ENCODE measurements at places on chromosomes 6 and 20.
A peak's percentile ranks its signal among the peaks of the same experiment; 100 is the strongest.

DNA sequence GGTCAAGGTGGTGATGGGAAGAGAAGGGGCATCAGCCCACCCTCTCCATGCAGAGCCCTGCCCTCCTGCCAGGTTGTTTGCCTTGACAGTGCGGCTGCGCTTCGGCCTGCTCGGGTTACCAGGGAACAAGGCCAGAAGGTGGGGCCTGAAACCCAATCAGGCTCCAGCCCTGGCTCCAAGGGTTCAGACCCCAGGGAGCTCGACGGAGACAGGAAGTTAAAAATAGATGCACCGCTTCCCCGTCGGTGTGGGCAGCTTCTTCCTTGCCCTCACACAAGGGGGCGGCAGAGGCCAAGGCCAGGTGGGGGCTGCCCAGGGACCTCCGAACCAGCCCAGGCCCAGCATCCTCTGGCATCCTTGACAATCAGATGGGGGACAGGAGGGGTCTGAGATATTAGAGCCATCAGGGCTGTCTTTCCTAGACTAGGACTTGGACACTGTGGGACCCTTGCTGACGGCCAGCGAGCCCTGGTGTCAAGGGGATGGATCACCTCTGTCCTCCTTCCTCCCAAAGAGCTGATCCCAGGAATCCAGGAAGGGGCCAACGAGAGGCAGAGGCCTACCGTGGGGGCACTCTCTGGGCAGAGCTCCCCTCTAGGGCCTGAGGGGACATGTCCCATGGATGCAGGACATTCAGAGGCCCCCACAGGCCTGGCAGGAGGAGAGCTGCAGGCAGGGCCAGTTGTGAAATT is 65.2 kb downstream of the RIPOR3 start:
- no peak for DNase-seq

- no peak for DNase-seq
These were observed 21.2 kb downstream of the TFAP2A start for GRCh38 chr6:10393544-10394225.

- DNase-seq: no peak
These were observed 92.4 kb downstream of the ASXL1 start for GRCh38 chr20:32450484-32451061.

DNA sequence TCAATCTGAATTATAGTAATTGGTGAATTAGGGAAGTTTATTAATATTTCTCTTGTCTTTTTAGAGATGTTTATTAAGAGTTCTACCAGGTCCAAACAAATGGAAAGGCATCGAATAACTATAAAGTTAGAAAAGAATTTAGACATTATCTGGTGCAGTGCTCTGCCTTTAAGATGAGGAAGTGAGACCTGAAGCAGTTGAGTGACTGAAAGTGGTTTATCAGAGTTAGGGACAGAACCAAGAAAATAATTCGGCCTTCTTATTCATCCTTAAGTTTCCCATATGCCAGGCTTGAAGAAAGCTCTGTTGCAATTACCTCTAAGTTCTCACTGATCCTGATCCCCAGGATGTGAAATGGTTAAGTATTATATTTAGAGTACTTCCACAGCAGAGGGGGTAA is 94.2 kb upstream of the FLRT3 start:
- no peak for DNase-seq

- peak; percentile 77 for DNase-seq
These were observed 8.5 kb downstream of the TMEM242 start for GRCh38 chr6:157314705-157315321.

DNA sequence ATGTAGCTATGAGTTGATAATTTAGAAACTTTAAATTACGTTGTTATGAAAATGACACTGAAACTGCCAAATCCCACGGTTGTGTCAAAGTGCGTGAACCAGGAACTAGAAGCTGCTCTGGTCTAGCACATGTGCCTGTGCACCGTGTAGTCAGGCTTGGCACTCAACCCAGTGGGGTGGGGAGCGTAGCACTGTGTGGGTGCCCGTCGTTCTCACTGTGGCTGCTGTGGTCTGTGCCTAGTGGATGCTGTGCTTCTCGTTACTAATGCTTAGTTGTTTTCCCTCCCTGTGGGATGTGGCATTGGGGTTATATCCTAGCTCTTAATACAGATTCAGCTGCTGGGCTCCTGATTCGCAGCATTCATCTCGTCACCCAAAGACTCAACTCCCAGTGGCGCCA is 46.2 kb upstream of the ADIG start:
- DNase-seq: no peak

DNA sequence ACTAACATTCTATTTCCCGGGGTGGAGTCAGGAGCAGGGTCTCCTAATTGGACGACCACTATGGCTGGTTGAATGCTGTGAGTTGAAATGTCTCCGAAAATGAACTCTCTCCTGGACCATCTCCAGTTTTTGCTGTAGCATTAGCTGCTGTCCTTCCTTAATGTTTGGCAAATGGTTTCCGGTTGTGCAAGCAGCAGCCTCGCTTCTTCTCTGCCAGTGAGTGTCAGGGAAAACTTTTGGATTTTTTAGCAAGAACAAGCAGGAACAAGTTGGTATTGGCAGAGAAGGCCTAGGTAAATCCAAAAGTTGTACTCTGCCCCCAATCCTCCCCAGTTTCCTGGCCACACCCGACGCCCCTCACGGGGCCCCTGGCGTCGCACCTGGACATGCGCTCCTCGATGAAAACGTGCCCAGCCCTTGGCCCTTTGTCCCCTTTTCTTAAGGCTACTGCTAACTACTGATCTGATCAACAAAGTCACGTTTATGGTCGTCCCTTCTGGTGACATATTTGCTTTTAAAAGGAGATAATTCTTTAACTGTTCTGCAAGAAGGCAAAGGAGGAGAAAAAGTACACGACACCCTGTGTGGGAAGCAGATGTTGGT is 103.2 kb downstream of the ARMC2 start:
- DNase-seq: no peak

DNA sequence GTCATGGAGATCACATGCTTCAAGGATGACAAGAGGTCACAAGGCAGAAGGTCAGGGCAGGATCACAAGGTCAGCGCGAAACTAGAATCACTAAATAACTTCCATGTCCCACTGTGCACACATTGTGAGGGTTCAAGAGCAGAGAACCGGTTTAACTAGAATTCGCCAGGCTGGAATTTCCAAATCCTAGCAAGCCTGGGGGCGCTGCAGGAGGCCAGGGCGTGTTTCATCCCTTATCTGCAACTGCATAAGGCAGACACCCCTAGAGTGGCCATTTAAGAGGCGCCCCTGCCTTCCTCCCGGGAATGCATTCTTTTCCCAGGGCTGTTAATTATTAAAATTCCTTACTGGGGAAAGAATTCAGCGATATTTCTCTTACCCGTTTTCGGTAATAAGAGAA is 40.2 kb upstream of the SLC22A1 start:
- DNase-seq: no peak

DNA sequence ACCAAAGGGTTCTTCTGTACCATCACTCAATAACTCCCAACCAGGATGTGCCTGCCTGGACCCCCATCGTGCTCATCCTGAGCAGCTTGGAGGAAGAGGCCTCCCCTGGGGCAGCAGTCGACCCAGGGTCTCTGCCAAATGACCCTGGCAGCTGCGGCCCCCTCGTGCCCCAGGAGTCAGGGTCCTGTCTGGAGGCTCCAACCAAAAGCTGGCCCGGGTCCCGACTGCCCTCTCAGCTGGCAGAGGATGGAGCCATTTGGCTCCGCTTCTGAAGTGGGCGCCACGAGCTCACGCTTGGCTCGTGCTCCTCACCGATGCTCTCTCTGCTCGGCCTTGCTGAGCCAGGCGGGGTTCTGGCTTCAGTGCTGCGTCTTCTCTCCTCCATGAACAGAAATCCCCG is 56.8 kb downstream of the TFAP2C start:
- no peak for DNase-seq

GRCh38 chr6:122400121-122400450 is 634 bp downstream of the HSF2 start:
- no peak for DNase-seq

GRCh38 chr20:751761-752160 is 16.5 kb downstream of the SLC52A3 start:
- DNase-seq: no peak

DNA sequence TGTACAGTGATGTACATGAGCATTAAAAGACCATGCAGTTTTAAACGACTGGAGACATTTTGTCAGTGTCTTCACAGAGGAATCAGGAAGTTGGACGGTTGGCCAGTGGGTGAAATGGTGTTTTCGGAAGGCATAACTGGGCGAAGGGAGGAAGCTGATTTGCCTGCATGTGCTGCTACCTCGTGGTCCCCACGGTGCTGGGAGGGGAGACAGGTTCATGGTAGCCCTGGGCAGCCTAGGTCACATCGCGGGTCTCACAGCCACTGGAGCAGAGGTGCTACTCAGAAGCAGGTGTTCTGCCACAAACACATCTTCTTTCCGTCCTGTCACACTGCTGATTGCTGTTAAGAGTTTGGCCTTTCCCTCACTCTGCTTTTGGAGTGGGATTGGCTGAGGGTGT is 35.2 kb downstream of the HIVEP1 start:
- peak; percentile 72 for DNase-seq

- no peak for DNase-seq
These were observed 171.3 kb upstream of the AGPAT4 start for GRCh38 chr6:161445021-161445799.

DNA sequence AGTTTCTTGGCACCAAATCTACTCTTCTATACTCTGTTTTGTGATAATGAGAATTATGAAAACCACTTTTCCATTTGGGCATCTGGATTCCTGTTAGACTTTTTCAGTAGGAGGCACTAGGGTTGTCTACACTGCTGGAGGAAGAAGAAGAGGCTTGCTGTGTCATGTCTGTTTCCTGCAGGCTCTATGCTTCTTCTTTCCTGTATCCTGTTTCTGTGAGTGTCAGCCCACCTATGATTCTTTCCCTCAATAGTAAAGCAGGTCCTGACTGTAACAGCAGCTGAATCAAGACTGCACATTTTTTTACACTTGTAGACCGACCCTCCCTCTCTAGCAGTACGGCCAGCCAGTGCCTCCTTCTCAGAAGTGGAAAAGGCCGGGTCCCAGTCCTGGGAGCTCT is 603.9 kb downstream of the HDGFL1 start:
- no peak for DNase-seq

- DNase-seq: no peak
These were observed 290.0 kb upstream of the PTCHD4 start for GRCh38 chr6:48401016-48401415.

GRCh38 chr20:12053353-12053752 is 135.7 kb downstream of the BTBD3 start:
- peak; percentile 47 for DNase-seq

GRCh38 chr20:10357061-10357708 is 76.8 kb downstream of the MKKS start:
- no peak for DNase-seq

GRCh38 chr6:142292166-142292924 is 9.5 kb upstream of the ADGRG6 start:
- DNase-seq: no peak

DNA sequence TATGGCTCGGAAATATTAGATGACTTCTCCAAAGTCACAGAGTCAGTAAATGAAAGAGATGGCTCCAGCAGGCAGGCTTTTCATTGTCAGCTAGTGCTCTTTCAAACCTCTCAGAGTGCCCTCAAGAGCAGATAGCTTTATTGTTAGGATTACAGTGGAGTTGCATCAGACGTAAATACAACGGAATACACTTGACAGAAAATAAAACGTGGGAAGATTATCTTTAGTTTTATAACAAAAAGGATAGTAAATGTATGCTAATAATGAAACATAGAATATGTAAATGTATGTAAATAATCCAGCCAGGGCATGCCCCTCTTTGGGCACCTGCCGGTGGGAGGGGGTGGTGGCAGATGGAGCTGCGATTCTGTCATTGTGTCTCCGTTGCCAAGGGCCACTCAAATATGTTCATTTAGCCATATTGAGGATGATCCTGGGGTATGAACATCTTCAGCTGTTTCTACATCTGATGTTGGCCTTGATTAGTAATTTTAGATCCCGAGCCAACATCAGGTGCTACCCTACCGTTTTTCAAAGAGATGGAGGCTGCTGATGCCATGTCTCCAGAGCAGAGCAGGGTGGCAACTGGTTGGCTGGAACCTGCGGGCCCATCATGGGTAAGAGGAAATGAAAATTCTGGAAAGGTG is 358.3 kb upstream of the SULF2 start:
- no peak for DNase-seq

DNA sequence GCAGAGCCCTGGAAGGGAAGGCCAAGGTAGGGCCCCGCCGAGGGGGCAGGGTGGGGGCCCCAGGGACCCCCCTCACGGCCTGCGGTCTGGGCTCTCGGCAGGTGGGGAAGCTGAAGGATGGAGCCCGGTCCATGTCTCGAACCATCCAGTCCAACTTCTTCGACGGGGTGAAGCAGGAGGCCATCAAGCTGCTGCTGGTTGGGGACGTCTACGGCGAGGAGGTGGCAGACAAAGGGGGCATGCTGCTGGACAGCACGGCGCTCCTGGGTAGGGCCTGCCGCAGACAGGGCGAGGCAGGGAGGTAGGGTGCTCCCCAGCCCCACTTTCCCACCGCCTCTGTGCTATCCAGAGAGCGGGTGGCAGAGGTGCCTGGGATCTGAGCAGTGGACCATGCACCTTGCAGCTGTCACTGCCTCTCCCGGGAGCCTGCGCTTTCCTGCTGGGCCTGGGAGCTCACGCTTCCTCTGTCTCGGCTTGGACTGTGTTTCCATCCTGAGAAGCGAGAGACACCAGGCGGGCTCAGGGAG is 83.1 kb downstream of the SYNJ2 start:
- DNase-seq: no peak

DNA sequence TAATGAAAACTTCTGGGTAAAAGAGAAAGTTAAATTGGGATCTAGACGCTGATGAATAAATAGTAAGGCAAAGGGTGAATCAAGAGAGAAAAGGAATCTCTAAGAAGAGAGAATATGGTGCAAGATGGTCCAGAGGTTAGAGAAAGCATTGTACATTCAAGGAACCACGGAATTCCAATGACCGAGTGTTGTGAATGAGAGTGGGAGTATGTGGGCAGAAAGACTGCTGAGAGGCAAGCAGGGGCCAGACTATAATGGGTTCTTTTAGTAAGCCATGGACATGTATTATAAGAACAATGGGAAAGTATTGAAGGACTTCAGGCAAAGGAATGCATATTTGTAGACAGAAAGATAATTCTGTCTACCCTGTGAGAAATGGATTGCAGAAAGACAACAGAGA is 45.2 kb downstream of the SPTLC3 start:
- DNase-seq: no peak

- DNase-seq: no peak
These were observed 16.4 kb upstream of the NPEPL1 start for GRCh38 chr20:58676161-58676560.

GRCh38 chr6:108302386-108302785 is 7.5 kb downstream of the AFG1L start:
- DNase-seq: no peak

GRCh38 chr6:36621371-36621855 is 27.3 kb downstream of the SRSF3 start:
- DNase-seq: no peak

GRCh38 chr6:41676431-41676830 is 38.2 kb downstream of the MDFI start:
- DNase-seq: no peak

- no peak for DNase-seq
These were observed 236.4 kb upstream of the RIMS1 start for GRCh38 chr6:71649915-71650314.

- no peak for DNase-seq
These were observed 14.1 kb downstream of the SLCO4A1 start for GRCh38 chr20:62656197-62656918.

Measured in B cell (primary cell).